ENCODE measurements at places on chromosomes 5 and 9.

DNA sequence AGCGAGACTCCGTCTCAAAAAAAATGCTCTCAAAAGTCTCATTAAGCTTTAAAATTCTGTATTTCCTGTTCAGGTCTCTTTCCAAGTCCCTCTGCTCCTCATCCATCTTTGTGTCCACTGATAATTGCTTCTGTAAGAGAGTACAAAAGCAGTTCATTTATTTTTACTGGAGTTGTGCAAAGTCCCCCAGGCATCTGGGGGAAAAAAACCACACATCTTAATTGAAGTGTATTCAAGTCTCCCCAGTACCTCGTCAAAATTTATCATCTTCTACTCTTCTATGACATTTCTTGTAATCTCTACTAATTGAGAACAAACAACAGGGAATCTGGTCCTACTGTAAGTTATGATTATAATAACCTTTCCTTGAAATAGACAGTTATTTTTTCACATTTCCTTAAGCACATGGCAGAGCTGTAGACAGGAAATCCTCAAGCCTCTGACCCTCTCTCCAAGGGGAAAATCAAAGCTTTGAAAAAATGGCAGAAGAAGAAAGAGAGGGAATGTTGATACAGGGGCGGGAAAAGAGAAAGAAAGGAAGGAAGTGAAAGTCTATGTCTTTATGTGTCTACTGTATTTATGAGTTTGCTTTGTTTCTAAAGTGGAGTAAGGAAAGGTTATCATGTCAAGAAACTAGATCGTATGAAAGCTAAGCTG is 51.5 kb downstream of the RAI14 start:
- no peak for DNase-seq

- DNase-seq: no peak
These were observed 135.9 kb upstream of the MAN2A1 start for GRCh38 chr5:109553846-109554245.

GRCh38 chr9:13027879-13028278 is 251.6 kb downstream of the MPDZ start:
- no peak for DNase-seq

DNA sequence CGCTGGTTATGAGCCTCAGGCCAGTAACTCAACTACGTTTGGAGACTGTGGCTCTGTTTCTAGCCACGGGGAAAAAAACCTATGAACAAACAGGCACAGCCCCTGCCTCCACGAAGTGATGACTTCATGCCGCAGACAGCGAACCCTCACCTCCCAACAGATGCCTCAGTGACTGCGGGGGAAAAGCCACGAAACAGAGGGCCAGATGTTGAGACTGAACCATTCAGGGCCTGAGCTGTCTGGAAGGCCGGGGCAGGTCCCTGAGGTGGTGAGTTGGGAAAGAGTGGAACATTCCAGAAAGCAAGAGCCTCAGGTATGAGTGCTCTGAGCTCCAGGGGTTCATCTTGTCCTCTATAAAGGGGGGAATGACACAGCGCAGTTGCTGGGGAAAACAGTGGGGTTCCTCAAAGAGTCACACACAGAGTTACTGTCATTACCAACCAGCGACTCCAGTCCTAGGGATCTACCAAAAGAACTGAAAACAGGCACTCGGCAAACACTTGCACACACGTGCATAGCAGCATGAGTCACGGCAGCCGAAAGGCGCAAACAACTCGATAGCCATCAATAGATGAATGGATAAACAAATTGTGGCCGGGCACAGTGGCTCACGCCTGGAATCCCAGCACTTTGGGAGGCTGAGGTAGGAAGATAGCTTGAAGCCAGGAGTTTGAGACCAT is 15.3 kb downstream of the PLPP7 start:
- DNase-seq: no peak

DNA sequence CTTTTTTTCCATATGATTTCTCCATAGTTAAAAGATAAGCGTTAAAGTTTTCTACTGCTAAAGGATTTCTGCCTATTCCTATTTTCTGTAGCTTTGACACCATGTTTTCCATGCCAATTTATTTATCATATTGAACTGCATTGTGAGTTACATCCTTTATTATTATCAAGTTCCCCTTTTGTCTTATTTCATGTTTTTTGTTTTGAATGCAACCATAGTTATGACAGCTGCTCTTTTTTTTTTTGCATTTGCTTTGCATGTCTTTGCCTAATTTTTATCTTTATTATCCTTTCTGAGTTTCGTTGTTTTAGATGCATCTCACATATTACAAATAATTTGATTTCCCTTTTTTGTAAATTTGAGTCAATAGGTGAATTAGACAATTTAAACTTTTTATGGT is 161.5 kb downstream of the DEPDC1B start:
- DNase-seq: no peak

DNA sequence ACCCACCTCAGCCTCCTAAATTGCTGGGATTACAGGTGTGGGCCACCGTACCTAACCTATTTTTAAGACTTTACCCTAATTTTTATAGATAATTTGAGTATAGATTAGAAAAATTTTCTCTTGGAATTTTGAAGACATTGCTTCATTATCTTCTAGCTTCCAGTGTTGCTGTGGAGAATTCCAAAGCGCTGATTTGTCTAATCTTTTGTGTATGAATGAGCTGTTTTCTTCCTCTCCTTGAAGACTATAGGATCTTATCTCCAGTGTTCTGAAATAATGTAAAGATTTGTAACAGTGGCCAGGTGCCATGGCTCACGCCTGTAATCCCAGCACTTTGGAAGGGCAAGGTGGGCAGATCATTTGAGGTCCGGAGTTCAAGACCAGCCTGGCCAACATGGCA is 5.7 kb upstream of the SNX24 start:
- DNase-seq: no peak

DNA sequence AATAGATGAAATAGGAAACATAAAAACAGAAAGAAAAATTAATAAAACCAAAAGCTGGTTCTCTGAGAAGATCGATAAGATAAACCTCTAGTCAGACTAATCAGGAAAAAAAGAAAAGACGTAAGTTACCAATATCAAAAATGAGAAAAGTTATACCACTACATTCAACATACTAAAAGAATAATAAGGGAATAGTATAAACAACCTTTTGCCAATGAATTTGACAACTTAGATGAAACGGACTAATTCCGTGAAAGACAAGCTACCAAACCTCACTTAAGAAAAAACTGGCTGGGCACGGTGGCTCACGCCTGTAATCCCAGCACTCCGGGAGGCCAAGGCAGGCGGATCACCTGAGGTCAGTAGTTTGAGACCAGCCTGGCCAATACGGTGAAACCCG is 7.5 kb downstream of the KIF3A start:
- no peak for DNase-seq

DNA sequence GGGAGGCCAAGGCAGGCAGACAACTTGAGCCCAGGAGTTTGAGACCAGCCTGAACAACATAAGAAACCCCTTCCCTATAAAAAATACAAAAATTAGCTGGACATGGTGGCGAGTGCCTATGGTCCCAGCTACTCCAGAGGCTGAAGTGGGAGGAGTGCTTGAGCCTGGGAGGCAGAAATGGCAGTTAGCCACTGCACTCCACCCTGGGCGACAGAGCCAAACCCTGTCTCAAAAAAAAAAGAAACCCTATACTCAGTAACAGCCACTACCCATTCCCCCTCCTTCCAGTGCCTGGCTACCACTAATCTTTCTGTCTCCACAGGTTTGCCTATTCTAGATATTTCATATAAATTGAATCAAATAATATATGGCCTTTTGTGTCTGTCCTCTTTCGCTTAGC is 14.3 kb upstream of the SIL1 start:
- no peak for DNase-seq

GRCh38 chr9:88028338-88028737 is 54.0 kb upstream of the CDK20 start:
- DNase-seq: no peak

DNA sequence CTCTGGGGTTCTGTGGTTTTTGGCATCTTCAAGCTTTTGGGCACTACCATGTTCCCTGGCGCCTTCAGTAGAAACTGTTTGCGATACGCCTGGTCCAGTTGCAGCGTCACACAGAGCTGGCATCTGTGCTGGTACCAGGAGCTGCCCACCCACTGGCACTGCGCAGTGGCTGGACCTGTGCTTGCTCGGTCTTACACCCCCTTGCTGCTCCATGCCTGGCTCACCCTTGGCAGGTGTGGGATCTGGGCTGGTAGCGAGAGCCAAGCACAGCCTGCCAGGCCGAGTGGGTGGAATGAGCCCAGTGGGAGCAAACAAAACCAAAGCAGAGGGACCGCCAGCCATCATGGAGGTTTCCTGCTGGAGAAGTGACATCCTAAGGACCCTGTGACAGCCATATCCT is 170.2 kb upstream of the IRX2 start:
- DNase-seq: no peak

GRCh38 chr5:60522292-60522905 is 177.6 kb downstream of the DEPDC1B start:
- no peak for DNase-seq

GRCh38 chr9:34463098-34463900 is 4.7 kb downstream of the DNAI1 start:
- DNase-seq: no peak

DNA sequence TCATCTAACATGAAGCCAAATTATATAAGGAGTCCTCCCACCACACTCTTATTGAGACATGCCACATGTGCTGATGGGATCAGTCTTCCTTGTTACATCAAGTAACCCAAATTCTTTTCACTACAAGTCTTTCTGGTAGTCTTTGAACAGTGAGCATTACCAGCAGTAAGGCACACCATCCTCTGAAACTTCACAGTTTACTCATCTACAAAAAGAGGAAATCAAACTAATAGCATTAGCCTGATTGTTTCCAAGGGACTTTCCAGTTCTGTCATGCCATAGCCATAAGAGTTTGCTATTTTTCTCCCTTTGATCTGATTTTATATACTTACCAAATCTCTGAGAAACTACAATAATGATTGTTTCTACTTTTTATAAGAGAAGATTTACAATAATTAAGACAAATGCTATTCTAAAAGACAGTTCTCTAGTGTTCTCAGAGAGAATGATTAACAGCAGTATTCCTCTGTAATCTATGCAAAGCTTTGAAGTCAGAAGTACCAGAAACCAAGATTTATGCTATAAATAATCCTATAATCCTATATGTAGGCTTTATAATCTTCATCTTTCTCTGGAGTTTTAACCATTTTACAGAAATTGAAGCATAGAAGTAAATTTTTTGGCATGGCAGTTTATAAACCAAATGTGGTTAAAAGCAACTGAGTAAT is 166.2 kb upstream of the ACO1 start:
- DNase-seq: no peak

DNA sequence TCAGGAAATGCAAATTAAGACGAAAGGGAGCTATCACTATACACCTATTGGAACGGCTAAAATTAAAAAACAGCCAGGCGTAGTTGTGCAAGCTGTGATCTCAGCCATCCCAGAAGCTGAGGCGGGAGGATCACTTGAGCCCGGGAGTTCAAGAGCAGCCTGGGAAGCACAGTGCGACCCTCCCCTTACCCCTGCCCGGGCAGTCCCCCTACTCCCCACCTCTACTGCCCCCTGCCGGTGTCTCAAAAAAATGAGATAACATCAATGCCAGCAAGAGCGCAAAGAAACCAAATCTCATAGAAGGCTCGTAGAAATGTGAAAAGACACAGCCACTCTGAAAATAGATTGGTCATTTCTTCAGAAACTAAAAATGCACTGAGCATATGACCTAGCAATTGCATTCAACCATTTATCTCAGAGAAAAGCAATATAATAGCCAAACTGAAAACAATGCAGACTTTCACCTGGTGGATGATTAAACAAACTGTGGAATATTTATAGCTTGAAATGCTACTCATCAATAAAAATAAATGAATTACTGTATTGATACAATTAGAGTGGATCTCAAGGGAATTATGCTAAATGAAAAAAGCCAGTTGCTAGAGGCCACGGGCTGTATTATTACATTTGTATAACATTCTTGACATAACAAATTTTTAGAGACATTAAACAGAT is 20.6 kb downstream of the OR2V2 start:
- DNase-seq: no peak

DNA sequence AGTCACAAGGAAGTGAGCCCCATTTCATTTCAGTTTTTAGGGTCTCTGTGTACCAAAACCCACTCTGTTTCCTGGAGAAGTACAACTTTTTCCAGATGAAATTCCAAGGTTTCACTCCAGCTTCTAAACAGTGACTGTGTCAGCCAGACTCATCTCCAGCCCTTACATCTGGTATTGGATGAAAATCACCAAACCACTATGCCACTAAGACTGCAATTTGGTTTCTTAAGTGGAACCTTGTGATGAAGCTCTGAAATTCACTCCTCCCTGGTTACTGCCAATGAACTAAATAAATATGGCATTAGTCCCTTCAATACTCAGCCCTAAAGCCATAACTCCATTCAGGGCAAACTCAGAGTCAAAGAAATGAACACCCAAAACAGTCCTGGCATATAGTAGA is 211.2 kb upstream of the DAPK1 start:
- no peak for DNase-seq

DNA sequence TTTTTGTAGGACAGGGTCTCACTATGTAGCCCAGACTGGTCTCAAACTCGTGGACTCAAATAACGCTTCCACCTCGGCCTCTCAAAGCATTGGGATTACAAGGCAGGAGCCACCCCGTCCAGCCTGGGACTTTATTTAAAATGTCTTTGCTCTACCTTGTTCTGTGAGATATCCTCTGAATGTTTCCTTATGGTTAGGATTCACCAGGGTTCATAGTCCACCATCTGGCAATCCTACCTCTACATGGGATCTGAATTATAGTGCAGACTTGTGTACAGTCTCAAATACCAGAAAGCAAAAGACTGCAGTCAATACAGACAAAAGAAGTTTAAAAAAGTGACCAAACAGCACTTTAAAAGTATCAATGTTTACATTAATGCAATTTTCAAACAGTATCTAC is 10.1 kb downstream of the ISCA1 start:
- DNase-seq: no peak

DNA sequence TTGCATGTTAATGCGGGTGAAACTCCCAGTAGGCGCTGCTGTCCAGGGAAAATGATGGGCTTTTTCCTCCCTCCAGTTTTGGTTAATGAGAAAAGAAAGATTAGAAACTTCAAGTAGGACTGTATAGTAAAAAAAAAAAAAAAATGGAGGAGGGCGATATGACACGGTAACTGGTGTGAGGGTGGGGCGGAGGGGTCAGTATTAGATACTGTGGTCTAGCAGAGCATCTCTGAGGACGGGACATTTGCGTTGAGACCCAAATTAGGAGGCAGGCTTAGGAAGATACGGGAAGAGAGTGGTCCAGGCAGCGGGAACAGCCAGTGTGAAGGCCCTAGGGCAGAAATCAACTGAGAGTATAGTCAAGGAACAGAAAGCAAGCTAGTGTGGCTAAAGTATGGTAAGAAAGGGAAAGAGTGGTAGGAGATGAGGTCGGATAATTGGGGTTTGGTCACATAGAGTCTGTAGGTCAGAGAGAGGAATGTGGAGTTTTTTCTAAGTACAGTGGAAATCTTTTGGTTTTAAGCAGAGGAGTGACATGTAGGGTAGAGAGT is 707 bp downstream of the RMND5B start:
- DNase-seq: no peak

- DNase-seq: no peak
These were observed 15.1 kb upstream of the PHF19 start for GRCh38 chr9:120891884-120892747.

- no peak for DNase-seq
These were observed 46.5 kb downstream of the GNA14 start for GRCh38 chr9:77601476-77602099.
